ENCODE measurements at places on chromosomes 13 and 19.
A peak's percentile ranks its signal among the peaks of the same experiment; 100 is the strongest.

GRCh38 chr13:111608556-111608955, 288.1 kb downstream of the TEX29 start:
- DNase-seq = no peak

- DNase-seq = no peak
Observed at GRCh38 chr13:47610687-47611086, 390.4 kb downstream of the SUCLA2 start.

GRCh38 chr19:33440682-33441081, 67.2 kb downstream of the CEBPG start:
- no peak for DNase-seq

GRCh38 chr13:30071969-30072817, 221.8 kb upstream of the UBL3 start:
- DNase-seq = no peak

- DNase-seq = no peak
Observed at GRCh38 chr13:50203256-50203941, 188.2 kb downstream of the KCNRG start.

DNA sequence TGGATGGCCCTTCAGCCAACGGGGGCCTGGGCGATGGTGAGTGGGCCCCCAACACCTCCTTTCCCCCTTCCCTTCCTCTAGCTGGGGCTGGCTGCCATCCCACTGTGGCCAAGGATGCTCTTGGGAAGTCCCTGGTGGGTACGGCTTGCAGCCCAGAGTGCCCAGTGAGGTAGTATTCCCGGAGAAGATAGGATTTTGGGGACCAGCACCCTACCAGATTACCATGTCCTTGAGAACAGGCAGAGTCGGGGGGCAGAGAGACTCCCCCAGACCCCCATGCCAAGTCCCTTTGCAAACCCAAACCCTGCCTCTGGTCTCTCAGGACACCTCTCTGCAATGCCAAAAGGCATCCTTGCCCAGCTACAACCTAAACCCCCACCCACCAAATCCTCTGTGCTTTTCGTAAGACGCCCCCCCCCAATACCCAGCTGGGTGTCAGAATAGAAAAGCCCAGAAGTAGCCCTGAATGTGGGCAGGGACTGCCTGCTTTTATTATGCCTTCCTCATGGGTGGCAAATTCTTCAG, 1.7 kb downstream of the HIF3A start:
- no peak for DNase-seq

- DNase-seq = no peak
Observed at GRCh38 chr13:19676168-19676567, 42.7 kb downstream of the MPHOSPH8 start.

DNA sequence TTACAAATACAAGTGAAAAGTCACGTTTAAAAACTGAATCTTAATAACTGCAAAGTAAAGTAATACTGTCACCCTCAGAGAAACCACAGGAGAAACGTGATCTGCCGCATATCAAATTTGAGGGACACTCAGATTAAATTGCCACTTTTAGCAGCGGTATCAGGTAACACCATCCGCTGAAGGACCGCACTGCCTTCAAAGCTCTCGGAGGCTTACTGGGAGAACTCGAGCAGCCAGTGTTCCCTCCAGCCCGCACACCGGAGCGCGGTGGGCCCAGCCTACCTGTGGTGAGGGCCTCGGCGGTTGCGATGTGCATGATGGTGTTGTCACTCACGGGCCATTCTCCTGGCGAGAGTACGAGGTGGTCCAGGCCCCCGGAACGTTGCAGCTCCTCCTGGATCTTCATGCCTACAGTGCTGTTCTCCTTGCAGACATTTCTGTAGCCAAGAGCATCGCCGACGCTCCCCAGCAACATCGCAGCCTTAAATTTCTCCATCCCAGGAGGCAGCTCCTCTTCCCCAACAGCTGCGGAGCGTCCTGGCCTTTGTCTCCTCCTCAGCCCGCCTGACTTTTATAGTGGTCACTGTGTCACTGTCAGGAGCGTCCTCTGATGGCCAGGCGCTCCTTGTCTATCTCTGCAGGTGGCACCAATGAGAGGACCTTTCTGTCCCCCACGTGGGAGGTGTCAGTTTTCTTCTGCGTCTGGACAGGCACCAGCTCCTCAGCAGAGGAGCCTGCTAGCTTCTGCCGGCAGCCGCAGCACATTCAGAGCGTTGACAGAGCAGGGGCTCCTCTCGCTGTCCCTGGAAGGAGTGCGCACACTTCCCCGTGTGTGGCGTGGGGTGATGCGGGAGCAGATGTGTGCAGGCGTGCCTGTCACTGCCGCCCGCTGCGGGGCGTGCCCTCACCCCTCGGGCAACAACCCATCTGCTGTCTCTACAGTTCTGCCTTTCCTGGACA, at the start of gene ADPRHL1:
Gene ADPRHL1, minus strand, starts transcription at position 547 of the 960 bp plus-strand sequence. Its CDS starts 51 bp downstream, at position 496.
- DNase-seq = peak; percentile 77

DNA sequence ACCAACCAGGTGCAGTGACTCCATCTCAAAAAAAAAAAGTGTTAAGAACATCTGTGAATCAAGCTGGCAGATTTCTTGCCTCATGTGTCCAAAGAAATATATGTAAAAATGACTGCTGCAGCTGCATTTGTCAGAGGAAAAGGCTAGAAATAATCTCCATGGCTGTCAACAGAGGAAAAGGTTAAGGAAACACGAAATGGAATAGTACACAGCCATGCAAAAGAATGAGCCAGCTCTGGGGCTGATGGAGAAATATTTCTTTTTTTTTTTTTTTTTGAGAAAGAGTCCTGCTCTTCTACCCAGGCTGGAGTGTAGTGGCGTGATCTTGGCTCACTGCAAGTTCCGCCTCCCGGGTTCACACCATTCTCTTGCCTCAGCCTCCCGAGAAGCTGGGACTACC, 6.6 kb downstream of the RAB3D start:
- DNase-seq = no peak

GRCh38 chr19:44032001-44032610, 6.9 kb downstream of the ZNF222 start:
- DNase-seq = no peak

DNA sequence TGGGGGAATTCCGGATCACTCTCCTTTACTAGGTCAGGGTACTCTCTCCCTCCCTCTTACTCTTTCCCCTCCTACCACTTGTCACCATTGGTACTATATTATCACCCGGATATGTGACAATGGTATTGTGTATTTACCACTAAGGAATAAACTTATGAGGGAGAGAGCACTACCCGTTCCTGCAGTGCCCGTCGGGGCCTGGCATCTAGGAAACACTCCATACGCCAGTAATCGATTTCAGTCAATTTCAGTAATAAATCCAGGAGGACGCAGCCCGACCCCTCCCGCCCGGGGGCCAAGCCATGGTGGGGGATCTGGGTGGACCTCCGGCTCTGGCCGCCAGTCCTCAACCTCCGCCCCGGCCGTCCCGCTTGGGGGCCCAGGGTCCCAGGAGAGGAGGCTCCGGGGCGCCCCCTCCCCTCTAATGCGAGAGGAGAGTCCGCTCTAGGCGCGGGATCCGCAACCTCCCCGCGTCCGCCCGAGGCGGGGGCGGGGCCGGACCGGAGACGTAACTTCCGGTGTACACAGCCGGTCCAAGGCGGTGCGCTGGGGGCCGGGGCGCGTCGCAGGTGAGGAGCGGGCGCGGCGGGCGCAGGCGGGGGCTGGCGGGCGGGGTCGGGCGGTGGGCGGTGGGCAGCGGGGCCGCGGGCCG, at the start of gene GARRE1:
Gene GARRE1, plus strand, starts transcription at position 509 of the 652 bp plus-strand sequence. CDS start 45,920 bp downstream, outside the sequence.
- peak; percentile 76 for DNase-seq

DNA sequence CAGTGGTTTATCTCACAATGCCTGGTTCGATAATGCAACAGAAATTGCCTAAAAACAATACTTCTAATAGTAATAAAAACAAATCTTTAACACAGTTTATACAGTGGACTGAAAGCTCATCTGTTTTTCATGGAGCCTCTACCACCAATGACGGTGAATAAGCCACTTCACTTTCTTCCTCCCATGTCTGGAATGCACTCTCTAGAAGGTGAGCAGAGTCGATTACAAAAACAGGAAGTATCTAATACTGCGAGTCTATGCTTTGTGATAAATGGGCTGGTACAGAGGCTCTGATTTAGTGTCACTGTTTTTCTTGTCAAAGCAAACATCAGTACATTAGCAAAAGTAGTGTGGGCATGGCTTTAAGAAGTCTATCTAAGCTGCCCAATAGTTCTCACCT, 1348.6 kb upstream of the SLC10A2 start:
- DNase-seq = no peak

GRCh38 chr19:10603873-10604459, 16.9 kb upstream of the AP1M2 start:
- no peak for DNase-seq

DNA sequence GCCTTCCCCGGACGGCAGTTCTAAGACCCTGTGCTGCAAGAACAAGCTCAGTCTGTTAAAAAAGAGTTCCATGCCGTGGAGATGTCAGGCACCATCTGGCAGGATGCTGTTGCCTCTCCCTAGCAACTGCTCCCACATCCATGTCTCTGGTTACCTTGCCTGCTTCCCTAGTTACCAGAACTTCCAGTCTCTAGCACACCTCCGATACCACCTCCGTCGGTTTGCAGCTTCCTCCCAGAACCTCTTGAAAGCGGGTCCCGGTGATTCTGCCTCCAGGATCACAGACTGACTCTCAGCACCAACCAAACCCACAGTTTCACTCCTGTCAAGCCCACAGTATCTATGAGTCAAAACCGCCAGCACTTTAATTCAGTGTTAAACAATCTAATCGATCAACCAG, 55.4 kb downstream of the KCTD12 start:
- no peak for DNase-seq

- no peak for DNase-seq
Observed at GRCh38 chr19:18634612-18635297, 2.1 kb upstream of the KLHL26 start.

GRCh38 chr13:51576754-51577153, 7.5 kb upstream of the WDFY2 start:
- DNase-seq = no peak

DNA sequence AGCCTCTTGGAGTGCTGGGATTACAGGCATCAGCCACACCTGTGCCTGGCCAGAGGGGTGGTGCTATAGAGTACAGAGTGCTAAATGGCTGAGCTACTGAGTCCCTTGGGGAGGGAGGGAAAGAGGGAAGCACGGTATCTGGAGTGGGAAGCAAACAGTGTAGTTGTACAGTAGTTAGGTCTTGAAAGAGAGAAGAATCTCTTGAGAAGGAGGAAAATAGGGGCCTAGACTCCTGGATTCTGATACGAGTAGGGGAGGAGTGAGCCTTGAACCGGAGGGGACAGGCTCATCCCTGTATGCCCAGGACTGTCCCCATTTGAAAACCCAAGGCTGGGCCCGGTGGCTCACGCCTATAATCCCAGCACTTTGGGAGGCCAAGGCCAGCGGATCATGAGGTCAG, 5.1 kb downstream of the MYADM start:
- DNase-seq = no peak

All from SK-N-DZ (cell line).